ENCODE measurements at places on chromosomes 7 and 10. TPM values are rescaled to one million over a fixed set of nuclear protein-coding genes. Genes with fewer than 3 reads are reported as not detected.

Gene SLC16A9
- 24.3 TPM for total RNA-seq

Gene ADAP1
- 107 TPM for total RNA-seq

Gene CYP2E1
- 3.5 TPM for total RNA-seq

Gene CLDN12
- 65.6 TPM for total RNA-seq

Gene PNLIPRP3
- total RNA-seq = not detected

Gene MYPN
- total RNA-seq = 0.27 TPM

Gene SAP25
- 5.5 TPM for total RNA-seq

Gene RTKN2
- total RNA-seq = 3.2 TPM

Gene PLAC9
- total RNA-seq = 3.9 TPM

Gene NEBL
- 14.1 TPM for total RNA-seq

Gene THNSL1
- total RNA-seq = 2.3 TPM

Gene SEMA3C
- total RNA-seq = 41.9 TPM

Gene EGR2
- total RNA-seq = 8.2 TPM

Gene DPP6
- total RNA-seq = 3.9 TPM

Gene NANOS1
- total RNA-seq = 0.74 TPM

Gene TUBAL3
- total RNA-seq = 39.6 TPM

Gene VENTX
- total RNA-seq = 0.15 TPM

Gene FIS1
- total RNA-seq = 148 TPM

Gene CPA2
- 5.2 TPM for total RNA-seq

Gene PAXIP1
- total RNA-seq = 20.4 TPM

Gene ADAM22
- total RNA-seq = 2.6 TPM

Gene ZNF365
- 0.25 TPM for total RNA-seq

Gene HOXA1
- 1.7 TPM for total RNA-seq

Gene SLC16A12
- 0.24 TPM for total RNA-seq

Gene SAMD9L
- 10.7 TPM for total RNA-seq

Gene TRIM50
- total RNA-seq = not detected

Measured in colonic mucosa (tissue), 4 donors.